ENCODE measurements at places on chromosomes 2 and 18.

DNA sequence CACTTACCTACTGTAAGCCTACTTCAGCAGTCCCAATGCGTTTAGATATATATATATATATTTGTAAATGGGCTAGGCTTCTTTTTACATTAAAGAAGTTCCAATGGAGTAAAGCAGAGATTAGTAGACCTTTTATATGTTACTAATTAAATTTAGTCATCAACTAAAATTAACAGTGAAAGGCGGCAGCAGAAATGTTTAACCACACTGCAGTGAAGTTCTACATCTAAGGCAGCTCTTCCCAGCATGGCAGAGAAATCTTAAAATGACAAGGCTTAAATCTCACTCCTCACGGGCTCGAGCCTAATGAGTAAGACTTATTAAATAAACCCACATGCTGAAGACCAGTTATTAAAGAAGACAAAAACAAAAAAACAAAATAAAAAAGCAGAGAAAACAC lies 19.1 kb upstream of the KANSL1L start:
- DNase-seq, result no peak

DNA sequence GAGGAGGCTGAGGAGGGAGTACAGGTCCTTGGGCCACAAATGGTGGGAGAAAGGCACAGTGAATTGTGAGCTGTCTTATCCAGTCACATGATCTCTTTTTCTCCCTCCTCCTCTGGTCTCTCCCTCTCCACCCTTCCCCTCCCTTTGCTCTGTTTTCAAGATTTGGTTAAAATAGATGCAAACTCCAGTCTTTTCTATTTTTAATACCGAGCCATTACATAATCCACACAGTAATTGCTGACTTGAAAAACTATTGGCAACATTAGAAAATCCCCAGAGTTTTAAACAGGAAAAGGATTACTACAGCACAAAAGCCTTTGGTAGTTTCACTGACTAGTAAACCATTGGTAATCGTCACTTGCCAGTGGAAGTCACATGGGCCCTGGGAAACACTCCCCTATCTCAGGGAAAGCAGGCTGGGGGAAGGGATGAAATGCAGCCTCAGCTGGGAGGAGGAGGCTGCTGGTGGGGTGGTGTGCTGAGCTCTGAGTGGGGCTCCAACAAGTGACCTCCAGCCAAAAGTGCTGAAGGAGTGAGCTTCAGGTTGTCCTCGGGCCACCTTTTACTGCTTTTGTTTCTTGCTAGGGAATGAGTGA lies 57.4 kb upstream of the PCBP1 start:
- no peak for DNase-seq

- no peak for DNase-seq
These were observed 19.5 kb downstream of the BOLA3 start for GRCh38 chr2:74128206-74128605.

DNA sequence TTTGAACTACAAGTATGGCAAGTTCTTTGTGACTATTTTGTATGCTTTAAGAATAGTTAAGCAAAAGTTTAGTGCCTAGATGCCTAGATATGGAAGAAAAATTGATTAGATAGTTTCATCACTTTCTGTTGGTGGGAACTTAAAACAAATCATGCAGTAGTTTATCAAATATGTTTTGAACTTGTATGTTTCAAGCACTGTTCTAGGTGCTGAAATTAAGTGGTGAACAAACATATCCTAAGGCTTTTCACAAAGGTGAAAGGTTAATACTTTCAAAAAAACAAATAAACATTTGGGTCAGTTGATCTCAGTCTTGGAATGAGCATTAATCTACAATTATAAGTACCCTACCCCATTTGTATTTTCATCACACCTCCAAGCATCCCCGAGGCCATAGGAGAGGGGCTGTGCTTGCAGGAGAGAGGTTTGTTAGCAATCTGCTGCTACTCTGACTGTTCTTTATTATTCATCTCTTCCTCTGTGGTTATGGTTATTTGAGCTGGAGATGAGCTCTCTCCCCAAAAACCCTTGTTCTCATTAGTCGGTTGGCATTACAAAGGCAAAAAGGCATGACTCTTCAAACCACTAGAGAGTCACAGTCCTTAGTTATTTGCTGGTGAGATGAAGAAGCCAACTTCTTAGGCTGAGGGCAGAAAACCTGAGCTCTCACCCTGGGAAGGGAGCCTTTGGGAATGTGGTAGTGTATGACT lies 103.9 kb upstream of the FHL2 start:
- DNase-seq, result no peak

GRCh38 chr2:20052861-20053281 lies 1.4 kb upstream of the LAPTM4A start:
- DNase-seq, result peak; percentile 66

DNA sequence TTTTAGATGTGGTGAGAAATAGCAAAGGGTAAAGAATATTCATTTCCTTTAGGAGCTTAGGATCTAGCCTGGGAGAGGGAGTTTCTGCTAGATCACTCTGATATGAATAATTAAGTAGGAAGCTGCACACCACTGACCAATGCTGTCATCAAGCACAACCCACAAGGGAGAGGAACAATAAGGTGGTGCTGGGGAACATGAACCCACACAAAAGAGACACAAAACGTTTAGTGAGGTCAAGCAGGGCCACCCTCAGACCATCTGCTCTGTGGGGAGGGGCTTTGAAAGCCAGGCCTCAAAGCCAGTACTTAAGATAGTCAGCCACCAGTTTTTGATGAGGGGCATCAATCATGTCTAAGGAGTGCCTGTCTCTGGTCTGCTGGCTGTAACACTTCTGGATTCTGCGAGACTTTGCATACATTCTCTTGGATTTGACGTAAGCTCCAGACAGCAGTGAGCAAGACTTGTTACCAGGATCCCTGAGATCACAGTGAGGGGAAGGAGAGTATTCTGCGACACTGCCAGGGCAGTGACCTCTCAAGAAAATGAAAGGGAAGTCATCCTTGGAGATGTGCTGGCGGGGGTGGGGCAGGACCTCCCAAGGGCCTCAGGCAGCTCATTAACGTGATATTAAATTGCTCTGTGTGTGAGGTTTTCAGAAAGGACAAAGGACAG lies 127.0 kb downstream of the CCBE1 start:
- no peak for DNase-seq

GRCh38 chr2:136966485-136966884 lies 201.1 kb downstream of the THSD7B start:
- no peak for DNase-seq

GRCh38 chr2:204897561-204897960 lies 352.3 kb downstream of the PARD3B start:
- no peak for DNase-seq

GRCh38 chr2:230181195-230181594 lies 38.6 kb downstream of the SP110 start:
- DNase-seq, result no peak

DNA sequence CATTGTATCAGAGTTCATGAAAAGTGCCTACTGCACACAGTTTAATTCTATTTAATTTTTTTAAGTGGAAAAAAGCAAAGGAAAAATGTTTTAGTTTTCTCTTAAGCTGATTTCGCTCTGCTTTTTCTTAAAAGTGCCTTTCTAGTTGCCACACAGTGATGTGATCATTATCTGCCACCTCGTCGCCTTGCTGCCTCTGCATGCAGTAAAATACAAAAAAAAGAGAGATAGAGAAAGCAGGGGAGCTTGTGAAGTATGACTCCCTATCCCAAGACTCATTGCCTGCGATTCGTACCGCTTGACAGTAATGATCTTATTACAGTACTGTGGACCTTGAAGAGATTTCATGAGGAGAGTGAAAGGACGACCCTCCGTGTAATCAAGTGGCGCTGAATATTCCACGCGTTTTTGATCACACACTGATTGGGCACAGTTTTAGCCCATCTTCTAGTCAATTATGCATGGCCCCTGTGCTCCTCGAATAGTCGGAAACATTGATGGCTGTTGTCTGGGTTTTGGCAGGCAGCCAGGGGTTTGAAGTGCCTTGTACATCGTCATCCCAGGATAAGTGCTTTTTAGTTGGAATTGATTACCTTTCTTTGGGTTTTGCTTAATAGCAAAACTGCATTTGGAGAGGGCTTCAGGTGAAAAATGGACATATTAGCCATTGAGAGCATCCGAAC lies 188.3 kb downstream of the GBX2 start:
- no peak for DNase-seq

DNA sequence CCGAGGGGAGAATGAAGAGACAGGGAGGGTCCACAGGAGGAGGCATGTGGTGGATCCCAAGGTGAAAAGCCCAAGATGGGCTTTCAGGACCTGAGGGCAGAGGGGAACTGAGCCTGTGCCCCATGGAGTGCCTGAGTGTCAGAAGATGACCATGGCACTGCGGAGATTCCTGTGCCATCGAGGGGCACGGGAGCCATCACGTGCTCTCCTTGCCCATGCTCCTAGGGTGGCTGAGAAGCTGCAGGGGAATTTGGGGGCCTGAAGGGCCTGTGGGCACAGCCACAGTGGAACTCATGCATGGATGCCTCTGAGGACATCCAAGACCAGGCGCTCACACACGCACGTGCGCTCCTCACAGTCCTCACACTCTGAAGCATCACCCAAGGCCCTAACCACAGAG lies 56.1 kb upstream of the GLI2 start:
- no peak for DNase-seq

- no peak for DNase-seq
These were observed 36.0 kb downstream of the FARP2 start for GRCh38 chr2:241391892-241392665.

DNA sequence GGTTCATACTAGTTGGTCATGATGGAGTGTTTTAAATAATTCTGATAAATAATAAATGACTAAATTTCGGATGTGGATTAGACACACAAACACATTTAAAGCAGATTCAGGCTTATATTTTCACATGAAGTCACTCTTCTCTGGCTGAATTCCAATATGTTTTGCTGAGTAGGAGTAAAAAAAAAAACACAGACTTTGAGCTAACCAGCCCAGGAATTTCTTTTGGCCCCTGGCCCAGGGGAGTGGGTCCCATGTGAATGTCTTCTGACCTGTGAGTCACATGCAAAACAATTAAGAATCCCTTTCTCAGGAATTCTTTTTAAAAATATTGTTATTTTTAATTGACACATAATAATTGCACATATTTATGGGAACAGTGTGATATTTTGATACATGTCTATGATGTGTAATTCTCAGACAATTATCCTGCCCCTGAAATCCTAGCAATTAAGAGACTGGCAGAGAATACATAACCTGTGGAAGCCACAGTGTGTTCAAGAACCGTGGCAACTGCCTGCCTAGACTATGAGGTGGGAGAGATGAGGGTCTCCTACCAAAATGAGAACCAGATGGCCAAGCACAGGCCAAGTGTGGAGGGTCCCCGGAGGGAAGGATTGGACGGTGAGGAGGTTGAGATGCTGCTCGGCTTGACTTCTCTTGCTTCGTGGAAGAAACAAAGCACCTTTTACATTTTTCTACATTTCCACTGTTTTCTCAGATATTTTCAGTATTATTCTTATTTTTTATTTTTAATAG lies 236.4 kb downstream of the PIEZO2 start:
- DNase-seq, result no peak

GRCh38 chr2:217993817-217994463 lies 8.9 kb downstream of the TNS1 start:
- DNase-seq, result peak; percentile 42

GRCh38 chr2:23528690-23529089 lies 143.7 kb downstream of the KLHL29 start:
- DNase-seq, result no peak

DNA sequence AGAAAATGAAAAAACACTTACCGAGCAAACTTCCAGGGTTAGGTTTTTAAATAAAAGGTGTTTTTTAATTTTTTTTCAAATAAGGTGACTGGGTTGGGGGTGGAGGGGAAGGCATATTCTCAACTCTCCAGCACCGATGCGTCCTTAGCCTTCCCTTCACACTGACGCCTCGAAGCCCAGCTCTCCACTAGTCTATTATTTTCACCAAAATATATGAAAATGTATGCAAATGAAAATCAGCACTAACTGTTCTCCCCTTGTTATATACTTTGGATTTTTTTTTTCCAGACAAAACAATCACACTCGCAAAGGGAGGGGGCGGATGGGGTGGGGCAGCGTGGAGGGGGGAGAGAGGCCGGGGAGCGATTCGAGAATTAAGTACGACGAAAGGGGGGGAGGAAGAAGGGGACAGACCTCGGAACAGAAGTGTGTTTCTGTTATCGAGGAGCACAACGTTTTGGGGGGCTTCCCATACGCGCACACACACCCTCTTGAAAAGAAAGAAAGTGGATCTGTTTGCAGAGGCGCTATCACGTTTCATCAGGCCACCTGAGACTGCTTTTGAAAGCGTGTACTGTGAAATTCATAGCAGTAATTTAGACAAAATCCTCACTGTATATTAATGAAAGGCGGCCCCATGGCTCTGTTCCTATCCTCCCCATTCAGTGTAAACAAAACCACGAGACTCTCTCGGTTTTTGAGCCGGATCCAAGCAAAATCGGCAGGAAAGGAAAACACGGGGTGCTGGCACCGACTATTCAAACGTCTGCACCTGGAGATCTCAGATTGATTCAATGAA lies 2.4 kb upstream of the POU3F3 start:
- DNase-seq, result no peak

DNA sequence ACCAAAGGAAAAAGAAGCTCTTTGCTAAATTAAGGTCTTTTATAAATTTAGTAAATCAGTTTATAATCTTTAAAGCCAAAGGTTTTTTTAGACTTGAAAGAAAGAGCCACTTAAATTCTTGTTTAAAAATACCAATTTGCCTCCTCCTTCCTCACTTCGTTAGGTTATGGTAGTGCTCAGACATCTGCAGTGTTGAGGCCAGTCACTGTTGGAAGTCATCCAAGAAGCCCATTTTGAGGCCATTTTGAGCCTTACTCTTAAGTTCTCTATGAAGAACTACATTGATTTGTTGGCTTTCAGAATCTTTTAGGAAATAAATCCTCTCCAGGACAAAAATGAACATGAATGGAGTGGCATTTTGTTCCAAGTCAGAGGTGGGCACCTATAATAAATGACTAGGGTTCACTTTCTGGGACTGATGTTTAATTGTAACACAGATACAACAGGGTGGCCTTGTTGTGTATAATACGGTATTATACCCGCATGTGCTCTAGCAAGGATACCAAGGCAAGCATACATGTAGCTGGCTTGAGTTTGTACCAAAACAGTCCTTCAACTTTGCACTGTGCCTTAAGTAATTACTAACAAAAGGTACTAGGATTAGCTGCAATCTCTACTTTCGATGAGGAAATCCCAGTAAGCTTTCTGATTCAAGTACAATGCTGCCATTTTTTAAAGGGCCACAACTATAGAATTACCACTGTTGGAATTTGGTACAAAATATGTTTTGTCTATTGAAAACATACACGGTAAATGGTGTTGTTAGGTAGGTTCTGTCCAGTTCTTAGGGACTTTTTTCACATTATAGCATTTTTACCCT lies 22.8 kb downstream of the SLC66A3 start:
- no peak for DNase-seq

Measured in NCI-H1694 (cell line).